ENCODE measurements at places on chromosomes 13 and 19.

DNA sequence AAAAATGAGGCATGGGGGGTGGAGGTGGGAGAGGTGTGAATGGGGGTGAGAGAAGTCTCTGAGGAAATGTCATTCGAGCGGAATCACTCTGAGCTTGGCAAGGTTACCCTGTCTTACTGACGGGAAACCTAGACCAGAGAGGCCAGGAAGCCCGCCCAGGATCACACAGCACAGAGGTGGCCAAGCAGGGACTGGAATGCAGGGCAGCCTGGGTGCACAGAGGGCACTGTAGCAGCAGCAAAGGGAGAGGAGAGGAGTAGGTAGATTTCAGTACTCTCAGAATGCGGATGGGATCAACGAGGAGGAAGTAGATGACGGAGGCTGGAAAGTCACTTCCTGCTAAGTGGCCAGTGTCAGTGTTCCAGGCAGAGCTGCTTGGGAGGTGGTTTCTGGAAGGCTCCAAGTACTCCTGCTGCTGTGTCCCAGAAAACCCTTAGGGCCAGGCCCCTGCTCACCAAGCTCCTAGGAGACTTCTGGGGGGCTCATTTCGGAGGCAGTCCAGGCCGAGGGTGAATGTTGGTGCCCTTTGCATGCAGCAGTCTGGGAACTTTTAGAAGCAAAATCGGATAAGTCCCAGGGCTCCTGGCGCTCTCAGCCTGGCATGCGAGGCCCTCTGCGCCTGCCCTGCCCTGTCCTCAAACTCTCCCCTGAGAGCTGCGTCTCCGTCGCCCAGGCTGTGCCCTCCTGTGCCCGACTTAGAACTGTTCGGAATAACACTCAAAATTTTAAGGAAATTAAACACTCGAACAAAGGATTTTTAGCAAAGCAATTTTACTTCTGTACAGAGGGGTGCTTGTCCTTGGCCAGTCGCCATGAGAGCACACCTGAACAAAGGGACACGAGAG is 33.5 kb downstream of the DNM2 start:
- DNase-seq, result no peak

- DNase-seq, result no peak
Measured at GRCh38 chr19:8388612-8388958, 1.6 kb upstream of the RAB11B start.

- no peak for DNase-seq
Measured at GRCh38 chr19:37304190-37304883, 66.6 kb upstream of the ZNF527 start.

DNA sequence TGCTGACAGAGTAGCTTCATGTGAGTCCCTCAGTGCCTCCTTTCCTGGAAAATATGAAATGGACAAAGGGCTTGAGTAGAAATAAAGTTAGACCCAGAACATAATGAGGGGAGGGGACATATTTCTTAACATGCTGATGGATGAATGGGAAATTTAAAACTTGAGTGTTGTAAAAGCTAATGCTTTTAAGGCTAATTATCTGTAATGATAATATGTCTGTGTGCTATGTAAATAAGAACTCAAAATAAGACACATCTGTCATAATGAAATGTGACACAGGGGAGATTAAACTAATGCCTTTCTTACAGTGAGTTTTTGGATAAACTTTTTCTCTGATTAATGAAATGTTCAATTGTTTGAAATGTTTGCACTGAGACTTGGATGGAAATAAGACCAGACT is 65.8 kb upstream of the RFXAP start:
- no peak for DNase-seq

DNA sequence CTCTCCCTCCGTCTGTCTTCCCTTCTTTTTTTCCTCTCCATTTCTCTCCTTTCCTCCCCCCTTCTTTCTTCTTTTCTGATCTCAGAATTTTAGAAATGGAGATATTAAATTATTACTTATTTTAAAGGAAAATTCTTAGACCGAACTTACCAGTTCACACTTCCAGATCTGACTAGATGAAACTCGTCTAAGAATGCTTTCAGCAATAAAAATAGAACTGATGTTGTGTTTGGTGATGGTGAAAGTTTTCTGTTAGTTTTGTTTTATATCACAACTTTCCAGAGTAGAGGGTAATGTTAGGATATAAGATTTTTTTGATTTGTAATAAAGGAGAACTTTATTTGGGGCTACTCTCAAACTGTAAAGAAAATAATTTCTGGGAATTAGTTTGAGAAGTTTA is 29.9 kb downstream of the UCHL3 start:
- no peak for DNase-seq

DNA sequence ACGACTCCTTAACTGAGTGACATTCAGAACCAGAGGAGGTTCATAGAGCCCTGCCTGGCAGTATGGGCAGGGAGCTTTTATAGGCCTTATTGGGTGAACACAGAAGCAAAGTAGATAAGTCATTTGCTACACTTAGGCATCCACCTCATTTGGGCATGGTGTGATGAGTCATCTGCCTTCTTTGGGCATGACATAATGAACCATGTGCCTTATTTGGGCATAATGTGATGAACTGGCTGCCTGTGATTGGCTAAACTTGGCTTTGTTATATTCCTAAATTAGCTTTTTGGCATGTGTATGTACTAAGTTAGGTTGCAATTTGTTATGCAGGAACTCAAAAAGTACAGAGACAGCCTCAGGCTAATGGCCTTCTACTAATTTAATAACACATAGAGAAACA is 2210.2 kb upstream of the PCDH20 start:
- no peak for DNase-seq

GRCh38 chr19:28221736-28222135 is 991.2 kb downstream of the UQCRFS1 start:
- DNase-seq, result no peak

DNA sequence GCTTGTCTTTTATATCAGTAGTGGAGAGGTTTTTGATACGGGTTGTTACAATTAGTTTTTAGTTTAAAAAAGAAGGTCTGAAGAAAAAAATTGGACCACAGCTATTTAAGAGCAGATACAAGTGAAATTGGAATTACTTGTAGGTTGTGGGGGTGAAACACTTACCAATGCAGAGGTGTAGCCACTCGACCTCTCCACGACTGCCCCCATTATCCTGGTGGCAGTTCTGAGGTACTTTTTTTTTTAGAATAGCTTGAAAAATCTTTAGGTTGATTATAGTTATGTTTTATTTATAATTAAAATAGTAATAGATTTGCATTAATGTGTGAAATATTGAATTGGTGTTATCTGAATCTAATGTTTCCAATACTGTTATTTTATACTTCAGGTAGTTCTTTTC is 60.7 kb downstream of the PAN3 start:
- DNase-seq, result no peak

DNA sequence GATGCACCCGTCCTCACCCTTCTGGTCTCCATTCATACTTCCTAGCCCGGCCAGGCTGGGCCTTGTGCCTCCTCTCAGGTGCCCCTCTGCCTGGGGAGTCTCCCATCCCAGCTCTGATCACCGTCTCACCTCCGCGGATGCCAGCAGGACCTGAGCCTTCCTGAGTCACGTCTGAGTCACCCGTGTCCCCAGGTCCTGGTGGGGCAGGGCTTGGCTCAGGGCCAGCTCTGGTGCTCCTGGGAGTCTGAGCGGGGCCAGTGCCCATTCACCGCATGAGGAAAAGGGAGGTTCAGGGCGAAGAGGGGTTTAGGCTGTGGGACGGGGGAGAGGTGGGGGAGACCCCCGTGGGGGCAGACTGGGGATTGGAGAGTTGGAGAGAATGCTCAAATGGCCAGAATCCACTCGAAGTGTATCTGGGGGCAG is 593 bp downstream of the ATP8B3 start:
- DNase-seq, result no peak

- DNase-seq, result no peak
Measured at GRCh38 chr19:6233056-6233826, 46.5 kb downstream of the MLLT1 start.

GRCh38 chr13:40207001-40207478 is 459.4 kb downstream of the FOXO1 start:
- DNase-seq, result no peak

DNA sequence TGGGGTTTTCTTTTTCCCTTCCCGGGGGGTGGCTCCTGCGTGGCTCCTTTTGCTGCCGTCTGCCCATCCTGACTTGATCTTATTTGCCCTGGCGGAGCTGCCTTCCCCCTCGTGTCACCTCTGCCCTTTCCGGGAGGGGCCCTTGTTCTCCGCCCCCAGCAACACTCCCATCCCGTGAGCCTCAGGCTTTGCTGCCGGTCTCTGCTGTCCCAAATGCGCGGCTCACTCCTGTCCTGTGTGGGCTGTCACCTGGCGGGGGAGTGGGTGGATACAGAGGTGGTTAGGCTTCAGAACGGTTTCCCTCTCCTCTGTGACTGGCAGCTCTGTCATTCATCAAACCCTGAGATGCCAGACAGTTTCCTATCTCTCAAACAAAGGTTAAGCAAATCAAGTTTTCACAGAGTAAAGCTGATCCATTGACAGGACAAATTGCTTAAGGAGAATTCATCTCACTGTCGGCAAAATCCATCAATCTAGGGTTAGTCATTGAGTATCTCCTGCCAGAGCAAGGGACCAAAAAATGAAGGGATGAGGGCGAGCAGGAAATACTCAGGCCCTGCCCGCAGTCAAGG is 84.0 kb downstream of the ANKRD10 start:
- DNase-seq, result no peak

- DNase-seq, result no peak
Measured at GRCh38 chr13:78382491-78382890, 220.9 kb downstream of the POU4F1 start.

DNA sequence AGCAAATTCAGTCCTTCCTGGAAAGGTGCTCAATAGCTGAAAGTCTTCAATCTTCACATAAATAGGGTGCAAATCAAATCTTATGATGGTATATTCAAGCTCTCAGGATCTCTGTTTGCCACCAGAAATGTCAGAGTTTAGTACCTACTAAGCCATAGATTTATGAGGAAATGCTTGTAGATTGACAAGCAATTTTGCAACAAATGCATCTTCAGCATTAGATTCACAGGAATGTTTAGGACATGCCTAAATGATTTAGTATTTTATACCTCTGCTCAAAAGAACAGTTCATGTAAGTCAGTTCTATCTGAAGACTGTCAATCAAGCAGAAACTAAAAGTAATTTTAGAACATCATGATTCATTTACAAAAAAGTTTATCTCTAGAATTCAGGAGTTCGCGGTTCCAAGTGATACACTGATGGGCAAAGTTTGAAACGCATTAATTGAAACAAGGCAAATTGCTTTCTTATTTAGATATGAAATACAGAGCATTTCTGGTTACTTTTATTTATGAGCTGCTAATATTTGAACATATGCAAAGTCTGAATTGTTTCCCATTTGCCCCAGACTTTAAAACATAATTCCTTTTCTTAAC is 65.7 kb downstream of the DACH1 start:
- DNase-seq, result no peak

DNA sequence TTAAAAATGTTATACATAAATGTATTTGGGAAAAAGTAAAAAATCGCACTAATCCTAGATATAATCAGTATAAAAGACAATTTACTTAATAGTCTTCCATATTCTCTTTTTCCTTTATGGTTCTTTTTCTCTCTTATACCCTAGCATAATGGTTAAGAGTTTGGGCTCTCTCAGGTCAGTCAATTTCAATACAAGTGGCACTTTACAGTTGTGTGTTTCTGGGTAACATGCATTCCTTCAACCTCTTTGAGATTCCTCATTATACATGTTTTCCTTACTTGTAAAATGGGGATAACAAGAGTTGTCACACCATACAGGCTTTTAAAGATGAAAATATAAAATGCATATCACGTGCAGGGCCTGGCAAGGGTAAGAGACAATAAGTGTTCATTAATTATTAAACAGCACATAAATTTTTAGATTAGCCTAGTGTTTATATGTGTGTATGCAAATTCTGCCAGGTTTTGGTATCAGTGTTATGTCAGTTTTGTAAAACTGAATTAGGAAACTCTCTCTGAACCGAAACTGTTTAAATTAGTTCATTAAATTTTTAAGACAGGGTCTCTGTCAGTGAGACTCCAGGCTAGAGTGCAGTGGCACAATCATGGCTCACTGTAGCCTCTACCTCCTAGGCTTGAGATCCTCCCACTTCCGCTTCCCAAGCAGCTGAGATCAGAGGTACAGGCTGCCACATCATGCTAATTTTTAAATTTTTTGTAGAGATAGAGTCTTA is 49.8 kb downstream of the ELF1 start:
- peak; percentile 21 for DNase-seq

DNA sequence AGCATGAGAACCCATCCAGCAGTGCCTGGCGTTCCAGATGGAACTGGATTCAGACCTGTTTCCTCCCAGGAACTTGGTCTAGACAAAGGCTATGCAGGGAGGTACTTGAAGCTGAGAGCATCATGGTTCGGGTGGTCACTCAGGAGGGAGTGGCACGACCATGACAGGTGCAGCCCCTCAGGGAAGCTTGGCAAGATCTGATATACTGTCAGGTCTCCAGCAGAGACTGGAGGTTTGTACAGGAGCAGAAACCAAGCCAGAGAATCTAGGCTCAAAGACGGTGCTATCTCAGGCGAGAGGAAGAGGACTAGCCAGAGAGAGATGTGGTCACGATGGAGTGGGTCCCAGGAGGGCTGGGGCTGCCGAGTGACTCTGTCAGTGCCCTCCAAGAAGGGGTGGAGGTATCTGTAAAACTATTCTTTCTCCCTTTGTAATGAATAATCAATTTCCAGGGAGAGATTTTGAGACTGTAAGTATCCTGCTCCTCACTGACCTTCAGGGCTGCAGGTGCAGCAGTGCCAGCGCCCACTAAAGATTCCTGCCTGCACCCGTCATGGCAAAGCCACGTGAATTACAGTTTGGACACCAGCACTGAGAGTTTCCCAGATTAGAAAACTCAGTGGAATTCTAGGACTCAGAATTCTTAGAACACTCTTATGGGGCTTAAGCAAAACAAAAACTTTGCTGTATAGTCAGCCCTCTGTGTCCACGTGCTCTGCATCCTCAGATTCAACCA is 10.2 kb upstream of the DCUN1D2 start:
- no peak for DNase-seq

DNA sequence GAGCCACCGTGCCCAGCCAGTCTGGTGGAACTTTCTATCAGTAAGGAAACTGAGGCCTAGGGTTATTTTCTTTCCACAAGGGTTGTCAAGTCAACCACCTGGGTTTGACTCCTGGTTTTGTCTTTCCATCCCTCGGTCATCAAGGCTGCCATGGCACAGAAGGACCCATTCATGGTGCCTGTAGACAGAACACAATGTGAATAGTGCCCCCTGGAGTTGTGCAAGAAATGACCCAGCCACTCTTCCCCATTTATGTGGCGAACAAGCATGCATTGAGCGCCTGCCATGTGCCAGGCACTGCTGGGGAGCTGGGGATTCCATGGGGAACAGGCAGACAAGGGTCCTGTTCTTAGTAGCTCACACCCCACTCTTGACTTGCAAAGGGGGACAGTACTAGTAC is 4.1 kb downstream of the SMARCA4 start:
- DNase-seq, result no peak

DNA sequence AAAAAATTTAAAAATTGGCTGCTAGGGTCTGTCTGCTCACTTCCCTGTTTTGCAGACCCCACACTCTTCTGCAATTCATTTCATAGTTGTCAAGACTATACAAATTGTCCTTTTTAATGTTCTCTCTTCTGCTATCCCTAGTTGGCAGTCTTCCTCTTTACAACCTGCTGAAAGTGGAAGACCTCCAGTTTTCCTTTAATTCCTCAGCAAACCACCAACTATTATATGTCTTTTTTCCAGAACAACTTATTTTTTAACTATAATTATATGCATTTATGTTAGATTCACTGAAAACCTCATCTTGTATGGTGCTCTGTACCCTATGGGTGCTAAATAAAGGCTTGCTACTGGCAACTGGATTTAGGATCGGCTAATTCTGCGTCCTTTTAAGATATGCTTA is 1.1 kb upstream of the PHF11 start:
- DNase-seq, result no peak
